ENCODE measurements at places on chromosomes 4 and X. TPM values are rescaled to one million over a fixed set of nuclear protein-coding genes. Genes with fewer than 3 reads are reported as not detected.

- DNase-seq = no peak
These were observed 4.5 kb downstream of the CXXC4 start for GRCh38 chr4:104490096-104490769.

- DNase-seq = peak; percentile 12
These were observed 66.9 kb upstream of the WDR17 start for GRCh38 chr4:175998782-175999181.

GRCh38 chrX:77431227-77431626 lies 16.0 kb upstream of the FGF16 start:
- peak; percentile 19 for DNase-seq

- DNase-seq = no peak
These were observed 121.2 kb downstream of the TBCK start for GRCh38 chr4:106194801-106195200.

DNA sequence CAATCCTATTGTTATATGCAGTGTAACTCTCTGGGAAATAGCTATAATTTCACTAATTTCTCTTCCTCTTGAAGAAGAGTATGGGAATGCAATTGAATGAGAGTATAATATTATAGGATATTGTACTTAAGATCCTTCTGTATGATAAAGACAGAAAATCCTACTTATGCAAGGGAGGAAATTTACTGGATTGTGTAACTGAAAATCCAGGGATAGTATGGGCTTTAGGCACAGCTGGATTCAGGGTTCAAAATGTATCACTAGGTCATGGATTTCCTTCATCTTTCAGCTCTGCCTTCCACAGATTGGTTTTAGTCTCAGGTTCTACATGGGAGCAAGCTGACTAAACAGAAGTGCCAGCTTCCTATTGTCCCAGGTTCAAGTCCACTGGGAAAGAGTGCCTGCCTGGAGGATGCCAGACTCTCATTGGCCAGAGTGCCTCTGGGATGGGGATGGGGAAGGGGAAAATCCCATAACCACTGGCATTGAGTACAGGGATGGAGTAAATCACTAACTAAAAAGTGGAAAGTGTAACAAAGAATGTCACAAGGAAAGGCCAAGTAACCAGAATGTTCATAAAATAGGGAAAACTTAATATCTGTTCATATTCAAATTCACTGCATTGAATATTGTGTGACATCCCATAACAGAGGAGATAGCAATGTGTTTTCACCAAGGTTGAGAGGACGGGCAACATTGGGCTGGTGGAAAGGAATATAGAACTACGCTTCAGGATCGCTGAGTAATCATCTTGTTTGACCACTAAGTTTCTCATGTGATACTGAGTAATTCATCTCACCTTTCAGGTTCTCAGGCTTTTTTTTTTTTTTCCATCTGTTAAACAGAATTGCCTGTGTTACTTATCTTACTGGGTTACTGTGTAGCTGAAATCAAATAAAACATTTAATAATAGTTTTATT lies 75.7 kb downstream of the ANXA3 start:
- peak; percentile 95 for DNase-seq

GRCh38 chrX:20530406-20530921 lies 263.8 kb upstream of the RPS6KA3 start:
- peak; percentile 56 for DNase-seq

DNA sequence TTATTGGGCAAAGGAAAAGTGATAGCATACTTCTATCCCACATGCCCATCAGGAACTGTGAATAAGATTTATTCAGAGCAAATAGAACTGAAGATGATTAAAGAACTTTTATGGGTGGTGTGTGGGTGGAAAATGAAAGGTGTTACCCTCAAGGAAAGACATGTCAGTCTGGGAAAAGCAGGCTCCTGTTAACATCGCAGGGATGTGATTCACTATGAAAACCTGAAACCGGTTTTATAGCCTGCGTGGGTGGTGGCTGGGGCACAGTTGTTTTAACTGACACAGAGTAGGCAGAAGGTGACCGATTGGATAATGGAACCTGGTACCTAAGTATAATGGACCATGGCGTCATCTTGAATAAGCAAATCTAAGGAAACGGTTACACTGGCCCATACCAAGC lies 61.3 kb upstream of the CASK start:
- peak; percentile 92 for DNase-seq

GRCh38 chr4:82733636-82734035 lies 65.0 kb downstream of the SCD5 start:
- DNase-seq = peak; percentile 87

- no peak for DNase-seq
These were observed 308.2 kb downstream of the KLHL13 start for GRCh38 chrX:117808426-117808825.

DNA sequence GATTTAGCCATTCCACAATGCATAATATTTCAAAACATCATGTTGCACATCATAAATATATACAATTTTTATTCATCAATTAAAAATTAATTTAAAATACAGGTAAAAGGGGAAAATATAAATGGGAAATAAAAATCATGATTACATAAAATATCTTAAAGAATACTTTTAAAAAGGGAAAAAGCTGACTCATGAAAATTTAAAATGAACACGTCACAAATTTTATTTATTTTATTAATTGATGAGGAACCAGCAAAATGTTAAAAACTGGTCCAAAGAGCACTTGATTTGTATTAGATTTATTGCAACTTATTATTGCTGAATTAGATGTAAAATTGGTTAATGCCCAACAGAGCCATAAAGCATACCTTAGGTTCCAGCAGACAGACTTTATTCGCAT lies 78.5 kb upstream of the ANK2 start:
- DNase-seq = no peak

GRCh38 chrX:47683184-47683828 lies 24.3 kb upstream of the UXT start:
- peak; percentile 18 for DNase-seq

GRCh38 chr4:91256751-91257150 lies 1047.0 kb upstream of the GRID2 start:
- DNase-seq = no peak

GRCh38 chr4:83074086-83074704 lies 39.2 kb downstream of the COPS4 start:
- DNase-seq = peak; percentile 90

- no peak for DNase-seq
These were observed 157.0 kb downstream of the FRAS1 start for GRCh38 chr4:78214078-78214477.

DNA sequence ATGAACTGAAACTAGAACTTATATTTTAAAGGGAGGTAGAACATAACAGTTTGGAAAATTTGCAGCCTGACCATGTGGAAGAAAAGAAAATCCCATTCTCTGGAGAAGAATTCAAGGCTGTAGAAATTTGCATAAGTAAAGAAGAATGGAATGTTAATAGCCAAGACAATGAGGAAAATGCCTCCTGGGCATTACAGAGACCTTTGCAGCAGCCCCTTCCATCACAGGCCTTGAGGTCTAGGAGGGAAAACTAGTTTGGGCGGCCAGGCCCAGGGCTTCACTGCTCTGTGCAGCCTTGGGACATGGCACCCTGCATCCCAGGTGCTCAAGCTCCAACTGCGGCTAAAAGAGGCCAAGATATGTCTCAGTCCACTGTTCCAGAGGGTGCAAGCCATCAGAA lies 1506.8 kb downstream of the PCDH18 start:
- DNase-seq = no peak

GRCh38 chr4:155674669-155675071 lies 8.0 kb downstream of the GUCY1A1 start:
- no peak for DNase-seq

GRCh38 chr4:105184316-105184980 lies 37.8 kb downstream of the TET2 start:
- peak; percentile 93 for DNase-seq

DNA sequence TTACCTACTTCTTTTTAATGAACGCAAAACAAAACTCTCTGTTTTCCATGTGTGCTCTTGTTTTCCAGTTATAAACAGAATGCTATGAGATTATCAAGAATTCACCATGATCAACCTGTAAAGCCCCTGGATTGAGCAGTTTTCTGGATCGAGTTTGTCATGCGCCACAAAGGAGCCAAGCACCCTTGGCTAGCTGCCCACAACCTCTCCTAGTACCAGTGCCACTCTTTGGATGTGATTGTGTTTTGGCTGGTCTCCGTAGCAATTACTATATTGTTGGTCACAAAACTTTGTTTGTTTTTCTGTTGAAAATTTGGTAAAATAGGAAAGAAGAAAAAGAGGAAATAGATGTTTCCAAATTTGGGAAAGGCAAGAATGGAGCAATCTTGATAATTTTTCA lies 51.1 kb downstream of the UGT2B7 start:
- DNase-seq = no peak

- DNase-seq = no peak
These were observed 10.5 kb upstream of the PRSS48 start for GRCh38 chr4:151266497-151266896.

GRCh38 chr4:184503869-184504300 lies 29.5 kb upstream of the IRF2 start:
- no peak for DNase-seq

- no peak for DNase-seq
These were observed 192.1 kb upstream of the PCDH10 start for GRCh38 chr4:132956962-132957361.

- peak; percentile 63 for DNase-seq
These were observed 71.2 kb downstream of the ZNF827 start for GRCh38 chr4:145867406-145867805.

DNA sequence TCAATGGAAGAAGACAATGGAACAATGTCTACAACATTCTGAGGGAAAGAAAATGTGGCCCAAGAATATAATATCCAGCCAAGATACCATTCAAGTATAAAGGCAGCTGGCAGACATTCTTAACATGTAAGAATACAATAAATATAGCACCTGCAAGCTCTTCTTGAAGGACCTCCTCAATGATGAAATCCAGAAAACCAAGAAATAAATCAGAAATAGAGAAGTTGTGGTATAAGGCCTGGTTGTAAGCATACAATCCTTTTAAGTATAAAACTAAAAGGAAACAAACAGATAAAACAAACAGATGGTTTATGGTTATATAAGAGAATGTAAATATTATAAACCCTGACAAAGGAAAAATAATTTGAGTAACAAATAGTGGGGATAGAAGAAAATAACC lies 33.4 kb downstream of the SYTL4 start:
- no peak for DNase-seq

RNF150 gene
- 15.5 TPM for total RNA-seq

MFAP3L gene
- total RNA-seq = 19.6 TPM

NKX1-1 gene
- not detected for total RNA-seq

SPANXN4 gene
- not detected for total RNA-seq

GDPD2 gene
- total RNA-seq = 0.05 TPM

RAP1GDS1 gene
- 85.1 TPM for total RNA-seq

TCP11X2 gene
- total RNA-seq = not detected

SHROOM4 gene
- 4.9 TPM for total RNA-seq

GNL3L gene
- 32.5 TPM for total RNA-seq

TEX11 gene
- total RNA-seq = 0.05 TPM
